Caki2 (cell line): ENCODE measurements at places on chromosomes 5 and 9.

DNA sequence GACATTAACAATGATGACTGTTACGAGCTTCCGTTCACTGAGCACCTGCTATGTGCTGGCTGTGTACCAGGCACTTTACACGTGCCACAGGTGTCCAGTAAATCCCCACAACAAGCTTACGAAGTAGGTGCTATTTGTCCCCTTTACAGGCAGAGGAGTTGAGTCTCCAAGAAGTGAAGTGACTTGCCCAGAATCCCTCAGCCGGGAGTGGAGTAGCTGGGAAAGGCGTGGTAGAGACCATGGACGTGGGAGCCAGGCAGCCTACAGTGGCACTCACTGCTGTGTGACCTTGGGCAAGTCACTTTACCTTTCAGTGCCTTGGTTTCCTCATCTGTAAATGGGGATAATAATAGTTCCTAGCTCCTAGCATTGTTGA, 669 bp upstream of the AMBP start:
- DNase-seq = no peak

GRCh38 chr5:147616421-147616820, 106.6 kb upstream of the DPYSL3 start:
- no peak for DNase-seq

DNA sequence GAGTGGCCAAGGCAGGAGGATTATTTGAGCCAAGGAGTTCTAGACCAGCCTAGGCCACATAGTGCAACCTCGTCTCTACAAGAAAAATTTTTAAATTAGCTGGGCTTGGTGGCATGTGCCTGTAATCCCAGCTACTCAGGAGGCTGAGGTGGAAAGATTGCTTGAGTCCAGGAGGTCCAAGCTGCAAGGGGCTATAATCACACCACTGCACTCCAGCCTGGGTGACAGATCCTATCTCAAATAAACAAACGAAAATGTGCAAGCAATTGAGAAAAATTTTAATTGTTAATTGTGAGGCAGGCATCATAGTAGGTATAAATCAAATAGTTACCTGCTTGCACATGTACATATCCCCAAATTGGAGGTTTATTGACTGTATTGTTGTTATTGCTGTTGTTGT, 15.3 kb downstream of the ALDH7A1 start:
- DNase-seq = no peak

- no peak for DNase-seq
These were observed 59.3 kb upstream of the AFAP1L1 start for GRCh38 chr5:149212198-149212951.

DNA sequence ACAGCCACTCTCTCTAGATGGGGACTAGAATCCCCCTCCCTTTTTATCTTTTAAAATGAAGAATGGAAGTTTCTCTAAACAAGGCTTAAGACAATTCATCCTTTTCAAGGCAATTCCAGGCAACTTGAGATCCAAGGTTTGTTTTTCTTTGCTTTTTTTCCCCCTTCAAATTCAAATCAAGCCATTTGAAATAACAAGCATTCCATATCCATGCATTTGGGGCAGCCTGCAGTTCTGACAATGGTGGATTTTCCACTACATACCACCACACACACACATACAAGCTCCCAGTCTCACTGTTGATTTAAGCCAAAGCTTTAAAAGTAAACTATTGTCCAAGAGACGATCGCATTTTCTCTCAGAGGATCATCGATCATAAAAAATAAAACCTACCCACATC, 424 bp downstream of the INSYN2B start:
- peak; percentile 11 for DNase-seq

DNA sequence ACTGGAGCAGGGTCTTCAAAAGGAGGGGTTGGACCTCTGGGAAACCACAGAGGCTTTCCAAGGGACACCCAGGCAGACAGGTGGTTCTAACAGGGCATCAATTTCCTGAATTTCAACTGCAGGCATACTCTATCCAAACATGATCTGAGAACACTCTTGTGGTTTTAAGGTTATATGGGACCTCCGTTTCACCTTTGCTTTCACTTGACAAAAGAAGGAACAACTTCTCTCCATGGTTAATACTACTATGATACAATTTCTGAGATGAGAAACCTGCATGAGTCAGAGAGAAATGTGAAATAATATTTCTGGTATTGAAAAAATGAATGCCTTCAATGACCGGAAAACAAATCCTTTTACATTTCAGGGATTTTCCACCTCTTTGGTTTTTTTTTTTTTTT, 28.0 kb upstream of the ERAP1 start:
- DNase-seq = no peak

- no peak for DNase-seq
These were observed 243.6 kb downstream of the DENND1A start for GRCh38 chr9:123686131-123686828.

- DNase-seq = no peak
These were observed 472.8 kb downstream of the CCDC171 start for GRCh38 chr9:16025627-16026026.

DNA sequence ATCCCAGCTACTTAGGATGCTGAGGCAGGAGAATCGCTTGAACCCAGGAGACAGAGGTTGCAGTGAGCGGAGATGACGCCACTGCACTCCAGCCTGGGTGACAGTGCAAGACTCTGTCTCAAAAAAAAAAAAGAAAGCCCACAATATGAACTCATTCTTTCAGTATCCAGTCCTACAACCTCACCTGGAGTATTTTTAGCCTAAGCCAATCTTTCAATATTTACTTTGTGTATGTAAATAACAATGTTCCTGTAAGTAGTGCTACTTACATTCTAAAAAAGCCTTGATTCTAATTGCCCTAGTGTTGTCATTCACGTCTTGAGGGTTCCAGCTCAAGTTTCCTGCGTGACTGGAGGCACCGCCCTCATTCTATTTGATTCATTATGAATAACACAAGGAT, 62.0 kb downstream of the BHMT start:
- no peak for DNase-seq

DNA sequence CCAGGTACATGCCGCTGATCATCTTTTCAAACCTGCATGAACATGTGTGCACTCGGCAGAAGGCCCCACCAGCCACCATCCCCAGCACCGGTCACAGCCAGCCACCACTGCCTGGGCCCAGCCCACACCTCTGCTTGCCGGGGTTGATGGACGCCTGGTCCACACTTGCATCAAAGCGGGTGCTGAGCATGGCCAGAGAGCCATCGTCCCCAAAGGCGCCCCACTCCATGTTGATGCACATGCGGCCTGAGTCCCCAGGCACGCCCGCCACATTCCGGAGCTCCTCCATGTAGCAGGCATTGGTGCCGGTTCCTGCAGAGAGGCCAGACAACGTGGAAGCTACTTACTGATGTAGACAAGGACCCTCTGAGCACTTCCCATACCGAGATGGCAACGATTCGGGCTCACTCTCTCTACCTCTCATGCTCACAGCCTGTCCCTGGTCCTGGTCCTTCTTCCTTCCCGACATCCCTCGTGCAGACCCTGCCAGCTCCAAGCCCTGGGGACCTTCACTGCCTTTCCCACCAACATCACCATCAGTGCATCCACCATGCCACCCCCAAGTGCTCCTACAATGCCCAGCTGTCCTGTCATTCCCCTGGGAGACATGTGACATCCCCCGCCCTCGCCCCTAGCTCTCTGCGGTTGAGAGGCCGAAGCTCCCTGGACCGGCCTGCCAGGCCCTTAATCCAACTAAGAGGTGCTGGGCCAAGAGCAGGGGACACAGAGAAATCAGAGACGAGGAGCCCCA, 17.2 kb downstream of the HK3 start:
- no peak for DNase-seq

GRCh38 chr5:16886366-16886736, 49.7 kb downstream of the MYO10 start:
- DNase-seq = no peak
